Hepatic stellate cell (primary cell): ENCODE measurements at places on chromosomes 1 and 21.

DNA sequence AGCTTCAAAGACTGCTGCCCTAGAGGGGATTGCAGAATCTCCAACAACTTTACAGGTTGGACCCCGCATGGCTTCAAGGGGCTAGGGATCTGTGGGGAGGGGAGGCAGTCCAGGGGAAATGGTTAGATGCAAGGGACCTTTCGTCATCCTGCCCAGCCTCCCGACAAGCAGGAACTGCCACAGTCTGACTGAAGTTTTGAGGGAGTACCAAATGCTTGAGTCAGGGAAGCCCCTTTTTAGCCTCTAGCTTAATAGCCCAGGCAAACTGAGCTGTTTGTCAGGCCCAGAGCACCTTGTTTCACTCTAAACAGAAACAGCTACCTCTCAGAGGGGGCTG is 1.1 kb downstream of the TOR3A start:
- DNase-seq: no peak

DNA sequence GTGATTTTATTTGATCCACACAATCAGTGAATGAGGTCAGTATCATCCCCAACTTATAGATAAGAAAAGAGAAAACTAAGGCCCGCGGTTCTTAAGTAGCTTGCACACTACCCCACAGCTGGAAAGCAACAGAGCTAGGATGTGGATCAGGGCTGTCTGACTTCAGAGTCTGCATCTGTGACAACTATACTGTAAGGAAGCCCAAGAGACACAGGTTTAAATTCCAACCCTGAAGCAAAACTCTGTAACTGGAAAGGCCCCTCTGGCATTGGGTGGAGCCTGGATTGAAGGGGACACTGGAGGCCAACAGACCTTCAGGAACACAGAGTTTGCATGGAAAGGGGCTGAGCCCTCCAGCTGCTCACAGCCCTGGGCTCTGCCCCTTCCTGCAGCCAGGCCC is 40.2 kb downstream of the LGR6 start:
- no peak for DNase-seq

GRCh38 chr1:60376196-60376595 is 302.6 kb upstream of the C1orf87 start:
- DNase-seq: no peak

- no peak for DNase-seq
Measured at GRCh38 chr1:200302192-200302920, 107.5 kb downstream of the ZNF281 start.

DNA sequence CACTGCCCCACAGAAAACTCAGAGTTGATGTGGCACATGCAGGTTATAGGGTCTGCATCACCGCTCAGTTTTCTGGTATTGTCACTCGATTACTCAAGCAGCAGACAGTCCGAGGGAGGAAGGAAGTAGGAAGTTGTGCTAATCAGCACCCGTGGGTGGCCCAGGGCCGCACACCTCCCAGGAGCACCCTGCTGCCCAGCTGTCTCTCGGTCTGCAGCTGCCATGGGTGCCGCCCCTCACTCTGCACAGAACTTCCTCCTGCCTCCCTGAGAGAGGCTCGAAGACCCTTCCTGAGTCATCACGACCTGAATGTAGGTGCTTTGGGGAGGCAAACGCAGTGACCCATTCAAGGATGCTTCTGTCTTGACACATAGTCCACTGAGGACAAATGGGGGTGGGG is 4.2 kb upstream of the TFF3 start:
- DNase-seq: no peak

DNA sequence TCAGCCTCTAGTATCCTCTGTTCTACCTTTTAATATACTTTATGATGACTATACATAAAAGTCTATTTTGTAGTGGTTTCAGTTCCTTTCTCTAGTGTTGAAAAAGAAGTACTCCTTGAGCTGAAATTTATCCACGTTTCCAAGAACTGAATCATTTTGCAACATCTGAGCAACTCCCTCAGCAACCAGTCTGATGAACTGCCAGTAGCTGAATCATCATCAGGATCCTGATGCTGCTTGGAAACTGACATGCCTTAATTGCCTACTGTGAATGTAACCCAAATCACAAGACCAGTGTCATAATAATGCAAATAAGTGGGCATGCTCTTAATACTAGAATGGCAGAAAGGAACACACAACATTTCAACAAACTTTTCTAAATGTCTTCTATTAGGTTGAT is 103.3 kb downstream of the CYYR1 start:
- peak; percentile 3 for DNase-seq

DNA sequence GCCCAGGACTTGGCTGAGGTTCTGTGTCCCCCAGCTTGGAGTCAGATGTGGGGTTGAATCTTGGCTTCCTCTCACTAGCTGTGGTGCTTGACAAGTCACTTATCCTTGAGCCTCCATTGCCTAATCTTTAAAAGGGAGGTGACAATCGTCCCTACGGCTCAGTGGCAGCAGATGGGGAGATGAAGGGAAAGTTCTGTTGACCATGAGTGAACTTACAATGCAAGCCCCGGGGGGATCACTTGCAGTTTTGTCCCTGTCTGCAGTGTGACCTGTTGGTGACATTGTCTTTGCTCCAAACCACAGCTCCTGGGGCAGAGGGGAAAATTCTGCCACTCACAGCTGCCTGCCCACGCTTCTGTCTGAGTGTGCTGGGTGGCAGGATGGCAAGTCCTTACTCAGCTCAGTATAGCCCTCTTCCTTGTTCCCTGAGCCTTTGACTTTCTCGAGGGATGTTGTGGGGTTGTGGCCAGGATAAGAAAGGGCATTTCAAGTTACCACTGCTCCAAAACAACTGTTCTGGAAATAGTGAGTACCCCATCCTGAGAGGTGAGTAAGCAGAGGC is 1.7 kb downstream of the PCSK9 start:
- DNase-seq: no peak

GRCh38 chr21:15455819-15456462 is 273.8 kb upstream of the USP25 start:
- no peak for DNase-seq
